ENCODE measurements at places on chromosomes 11 and 22.

- no peaks in the 10 kb centered on the region for H3K36me3 ChIP-seq
- H3K27me3 ChIP-seq: no peaks in the 10 kb centered on the region
- no peak overlapping the region for H3K4me3 ChIP-seq
- no peak overlapping the region for H3K27ac ChIP-seq
- H3K4me1 ChIP-seq: no peaks in the 10 kb centered on the region
Observed at GRCh38 chr11:111230122-111230465, 15.4 kb upstream of the POU2AF2 start.

DNA sequence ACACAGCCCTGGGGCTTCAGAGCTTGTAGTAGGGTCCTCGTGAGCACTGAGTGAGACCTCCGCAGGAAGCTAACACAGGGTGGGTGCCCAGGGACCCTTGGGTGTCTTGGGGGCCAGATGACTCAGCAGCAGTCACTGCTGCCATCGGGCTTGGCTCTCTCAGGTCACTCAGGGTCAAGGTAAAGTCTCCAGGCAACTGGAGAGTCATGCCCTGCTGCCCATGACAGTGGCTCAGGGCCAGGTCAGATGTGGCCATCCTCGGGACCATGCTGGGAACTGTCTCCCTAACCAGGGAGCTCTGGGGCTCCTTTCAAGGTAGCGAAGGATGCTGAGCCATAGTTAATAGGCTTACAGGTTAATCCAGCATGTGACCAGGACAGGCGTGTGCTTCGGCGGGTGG, 44.4 kb upstream of the SLC22A12 start:
- H3K36me3 ChIP-seq: no peaks in the 10 kb centered on the region
- H3K4me1 ChIP-seq: no peaks in the 10 kb centered on the region
- no peak overlapping the region for H3K4me3 ChIP-seq

DNA sequence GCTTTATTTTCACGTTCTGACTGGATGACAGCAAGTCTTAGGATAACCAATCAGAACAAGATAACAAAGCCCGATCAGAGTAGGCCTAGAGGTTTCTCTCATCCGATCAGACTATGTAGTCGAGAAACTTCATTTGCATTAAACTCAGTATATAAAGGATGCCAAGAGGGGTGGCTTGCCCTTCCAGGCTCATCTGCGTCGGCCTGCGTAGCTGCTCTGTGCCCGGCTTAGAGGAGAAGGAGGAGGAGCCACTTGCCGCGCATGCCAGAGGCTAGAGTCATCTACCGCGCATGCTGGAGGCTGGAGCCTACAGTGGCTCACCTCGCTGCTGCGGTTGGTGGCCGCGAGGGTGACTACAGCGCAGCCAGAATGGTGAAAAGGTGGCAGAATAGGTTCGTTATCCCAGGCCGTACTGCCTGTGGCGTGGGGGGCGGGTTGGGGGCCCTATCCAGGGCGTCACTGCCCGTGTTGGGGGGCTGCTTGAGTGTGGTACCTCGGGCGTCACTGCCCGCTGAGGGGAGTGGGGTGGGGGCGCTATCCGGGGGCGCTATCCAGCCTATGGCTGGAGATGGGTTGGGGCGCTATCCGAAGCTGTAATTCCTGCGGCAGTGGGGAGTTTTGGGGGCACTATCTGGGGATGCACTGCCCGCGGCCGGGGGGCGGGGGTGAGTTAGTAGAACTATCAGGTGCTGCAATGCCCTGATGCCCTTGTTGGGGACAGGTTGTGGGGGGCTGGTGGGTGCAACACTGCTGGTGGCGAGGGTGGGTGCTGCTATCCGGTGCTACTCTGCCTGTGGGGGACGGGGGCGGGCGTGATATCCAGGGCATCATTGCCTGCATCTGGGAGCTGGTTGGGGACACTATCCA, at the start of gene RFPL2:
RFPL2 (minus strand) TSS at position 218 of the 867 bp plus-strand sequence. CDS start 2,622 bp downstream, outside the sequence.
- H3K4me1 ChIP-seq: peaks cover 16% of the 10 kb centered on the region
- H3K36me3 ChIP-seq: no peaks in the 10 kb centered on the region
- DNase-seq: peak; percentile 79
- peak within 1 kb of the TSS; percentile 41 for H3K4me3 ChIP-seq
- H3K27ac ChIP-seq: no peak within 1 kb of the TSS

- no peak overlapping the region for H3K4me3 ChIP-seq
- H3K27ac ChIP-seq: no peak overlapping the region
- peaks cover 5% of the 10 kb centered on the region for H3K4me1 ChIP-seq
- H3K36me3 ChIP-seq: no peaks in the 10 kb centered on the region
Observed at GRCh38 chr22:40035351-40035750, 40.6 kb downstream of the FAM83F start.

GRCh38 chr22:30434843-30435242, 9.3 kb downstream of the MTFP1 start:
- 0 out of 2 replicates have a peak, but pooled peaks cover 6% of the 10 kb centered on the region for H3K4me1 ChIP-seq
- no peak overlapping the region for H3K27ac ChIP-seq
- H3K27me3 ChIP-seq: no peaks in the 10 kb centered on the region

DNA sequence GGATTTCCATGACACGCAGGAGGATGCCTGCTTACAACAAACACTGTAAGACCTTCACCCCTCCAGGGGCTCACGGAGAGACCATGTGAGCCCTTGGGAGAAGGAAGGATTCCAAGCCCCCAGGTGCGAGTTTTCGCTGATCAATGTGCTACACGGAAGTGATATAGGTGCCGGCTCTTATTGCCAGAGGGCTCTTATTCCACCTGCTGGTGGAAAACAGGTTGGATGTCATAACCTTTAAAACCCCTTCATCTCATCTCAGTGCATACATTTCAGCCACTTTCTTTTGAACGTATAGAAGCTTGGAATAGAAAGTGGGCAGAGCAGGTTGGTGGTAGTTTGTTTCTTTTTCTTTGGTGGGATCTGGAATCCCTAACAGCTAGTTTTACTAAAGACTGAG, 25.8 kb downstream of the LAYN start:
- H3K4me3 ChIP-seq: no peak overlapping the region
- no peaks in the 10 kb centered on the region for H3K36me3 ChIP-seq
- DNase-seq: no peak
- no peaks in the 10 kb centered on the region for H3K27me3 ChIP-seq
- no peak overlapping the region for H3K27ac ChIP-seq

GRCh38 chr11:22454461-22455090, 116.4 kb downstream of the SLC17A6 start:
- H3K27me3 ChIP-seq: no peaks in the 10 kb centered on the region
- H3K4me1 ChIP-seq: no peaks in the 10 kb centered on the region
- no peaks in the 10 kb centered on the region for H3K36me3 ChIP-seq
- no peak for DNase-seq
- H3K27ac ChIP-seq: no peak overlapping the region

DNA sequence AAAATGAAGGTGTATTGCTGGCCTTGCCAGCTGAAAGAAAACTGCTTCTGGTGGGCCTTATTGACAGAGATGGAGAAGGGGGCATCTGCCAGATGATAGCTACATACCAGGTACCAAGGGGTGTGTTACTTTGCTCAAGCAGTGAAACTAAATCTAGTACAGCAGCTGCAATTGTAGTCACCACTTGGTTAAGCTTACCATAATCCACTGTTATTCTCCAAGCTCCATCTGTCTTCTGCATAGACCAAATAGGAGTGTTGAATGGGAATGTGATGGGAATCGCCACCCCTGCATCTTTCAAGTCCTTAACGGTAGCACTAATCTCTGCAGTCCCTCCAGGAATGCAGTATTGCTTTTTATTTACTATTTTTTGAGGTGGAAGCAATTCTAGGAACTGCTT, 45.8 kb upstream of the LIN7C start:
- H3K36me3 ChIP-seq: no peaks in the 10 kb centered on the region
- H3K27me3 ChIP-seq: no peaks in the 10 kb centered on the region
- no peak for DNase-seq
- no peaks in the 10 kb centered on the region for H3K4me1 ChIP-seq
- H3K27ac ChIP-seq: no peak overlapping the region

DNA sequence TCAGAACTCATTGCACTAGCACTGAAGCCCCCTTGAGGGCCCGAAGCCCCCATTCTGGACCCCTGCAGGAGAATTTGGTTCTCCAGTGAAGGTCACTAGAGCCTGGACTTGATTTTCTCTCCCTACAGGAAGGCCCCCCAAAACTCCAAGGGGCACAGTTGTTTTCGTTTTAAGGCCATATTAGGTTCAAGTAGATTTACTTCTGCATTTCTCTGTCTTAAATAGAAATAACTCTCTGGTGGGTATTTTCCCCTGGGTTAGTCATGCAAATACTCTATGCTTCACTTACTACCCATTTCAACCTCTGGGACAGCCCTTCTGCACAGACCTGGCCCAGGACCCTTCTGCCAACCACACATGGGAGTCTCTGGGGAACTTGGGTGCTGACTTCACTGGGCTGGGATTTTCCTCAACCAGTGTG, 41.6 kb downstream of the WEE1 start:
- H3K4me3 ChIP-seq: no peak overlapping the region
- no peaks in the 10 kb centered on the region for H3K36me3 ChIP-seq
- no peaks in the 10 kb centered on the region for H3K4me1 ChIP-seq
- no peak for DNase-seq
- H3K27me3 ChIP-seq: no peaks in the 10 kb centered on the region
- no peak overlapping the region for H3K27ac ChIP-seq

All from H1 (cell line).